ENCODE measurements at places on chromosomes 4 and X.

DNA sequence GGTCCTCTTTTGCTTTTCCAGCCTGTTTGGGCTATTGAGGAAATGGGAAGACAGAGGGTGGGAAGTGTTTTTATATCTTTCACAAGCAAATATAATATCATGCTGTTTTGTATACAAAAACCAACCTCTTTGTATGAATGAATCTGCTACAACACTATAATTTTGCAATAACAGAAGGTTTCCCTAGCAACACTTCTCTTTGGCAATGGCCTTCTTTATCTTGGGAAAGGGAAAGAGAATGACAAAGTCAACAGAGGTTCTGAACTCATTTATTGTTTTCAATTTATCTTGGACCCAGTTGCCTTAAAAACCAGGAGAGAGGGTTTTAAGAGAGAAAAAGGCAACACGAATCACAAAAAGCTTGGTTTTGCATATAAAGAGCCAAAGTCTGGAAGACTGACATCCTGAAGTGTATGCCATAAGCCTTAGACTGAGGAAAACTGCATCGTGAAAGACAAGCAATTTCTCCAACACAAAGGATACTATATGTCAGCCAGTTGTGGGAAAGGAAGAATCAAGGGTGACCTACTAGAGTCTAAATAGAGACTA, 121.8 kb upstream of the FAM241A start:
- DNase-seq = no peak

DNA sequence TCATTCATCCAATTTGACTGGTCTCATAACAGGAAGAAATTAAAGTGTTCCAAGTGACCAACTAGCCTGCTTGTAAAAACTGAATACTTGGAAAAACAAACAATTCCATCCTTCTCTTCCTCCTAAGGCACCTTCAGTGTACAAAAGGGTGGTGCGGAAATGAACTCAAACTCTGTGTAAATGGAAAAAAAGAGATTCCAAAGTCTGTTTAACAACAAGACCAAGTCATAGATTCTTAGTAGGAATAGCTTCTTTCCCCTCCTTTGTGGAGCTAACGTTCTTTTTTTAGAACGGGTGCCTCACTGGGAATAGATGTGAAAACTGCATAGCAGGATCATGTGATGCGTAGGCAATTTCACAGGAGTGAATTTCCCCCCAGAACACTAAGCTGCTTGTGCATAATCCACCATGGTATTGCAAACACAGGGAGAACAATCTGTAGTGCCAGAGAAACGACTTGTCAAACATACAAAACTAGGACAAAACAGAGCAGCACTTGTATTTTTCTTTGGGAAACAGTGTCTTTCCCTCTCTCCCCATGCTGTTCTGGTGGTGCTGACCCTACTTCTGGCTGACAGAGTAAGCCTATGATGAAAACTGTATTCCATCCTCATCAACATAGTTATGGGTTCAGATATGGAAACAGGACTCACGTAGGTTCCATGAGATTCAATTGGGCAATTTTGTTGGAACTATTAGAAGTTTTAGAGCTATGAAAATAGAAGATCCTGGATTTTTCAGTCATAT, 13.2 kb upstream of the SOD3 start:
- DNase-seq = no peak

DNA sequence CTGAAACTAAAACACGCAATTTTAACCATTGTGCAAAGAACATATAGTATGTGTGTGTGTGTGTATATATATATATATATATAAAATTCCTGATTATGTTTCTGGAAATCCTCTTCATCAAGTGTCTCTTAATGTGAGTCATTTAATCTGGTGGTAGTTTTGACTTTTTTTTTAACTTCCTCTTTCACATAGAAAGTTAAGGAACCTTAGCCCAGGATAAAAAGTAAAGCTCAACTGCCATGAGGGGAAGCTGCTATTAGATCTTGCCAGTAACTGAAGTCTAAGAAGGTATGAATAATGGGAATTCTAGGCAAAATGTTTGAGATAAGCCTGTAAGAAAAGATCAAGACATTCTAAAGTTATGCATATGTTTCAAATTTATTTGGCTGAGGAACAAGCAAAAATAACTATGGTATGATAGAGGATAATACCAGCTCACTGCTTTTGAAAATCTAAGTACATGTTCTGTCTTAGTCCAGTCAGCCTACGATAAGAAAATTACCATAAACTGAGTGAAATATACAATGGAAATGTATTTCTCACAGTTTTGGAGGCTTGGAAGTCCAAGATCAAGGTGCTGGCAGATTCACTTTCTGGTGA, 757.0 kb downstream of the TRAM1L1 start:
- DNase-seq = no peak

DNA sequence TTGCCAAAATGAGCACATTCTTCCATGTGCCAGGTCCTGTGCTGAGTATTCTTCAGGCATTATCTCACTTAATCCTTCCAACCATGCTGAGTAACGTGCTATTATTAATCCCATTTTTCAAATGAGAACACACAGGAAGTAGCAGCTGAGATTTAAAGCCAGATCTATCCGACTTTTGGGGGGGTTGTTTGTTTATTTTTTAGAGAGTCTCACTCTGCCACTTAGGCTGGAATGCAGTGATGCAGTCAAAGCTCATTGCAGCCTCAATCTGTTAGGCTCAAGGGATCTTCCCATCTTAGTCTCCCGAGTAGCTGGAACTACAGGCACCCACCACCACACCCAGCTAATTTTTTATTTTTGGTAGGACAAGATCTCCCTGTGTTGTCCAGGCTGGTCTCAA, 55.5 kb upstream of the TRIM2 start:
- no peak for DNase-seq

- DNase-seq = no peak
Observed at GRCh38 chrX:150262456-150262855, 100.7 kb upstream of the MAMLD1 start.

DNA sequence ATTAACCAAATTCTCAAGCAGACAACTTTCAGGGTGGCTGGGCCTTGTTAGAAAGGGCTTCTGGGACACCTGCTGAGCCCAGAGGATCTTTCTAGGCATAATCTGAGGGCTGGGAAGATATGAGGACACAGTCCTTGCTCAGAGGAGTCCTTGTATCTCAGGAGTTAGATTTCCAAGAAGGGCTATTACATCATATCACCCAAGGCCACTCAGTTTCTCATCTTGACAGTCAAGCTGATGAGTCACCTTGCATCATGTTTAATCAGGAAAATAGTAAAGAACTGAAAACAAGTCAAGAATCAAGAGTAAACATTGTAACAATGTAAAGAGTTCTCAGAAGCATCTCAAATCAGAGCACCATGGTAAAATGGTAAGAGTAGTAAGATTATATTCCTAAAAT, 4.0 kb downstream of the PCYT1B start:
- no peak for DNase-seq

DNA sequence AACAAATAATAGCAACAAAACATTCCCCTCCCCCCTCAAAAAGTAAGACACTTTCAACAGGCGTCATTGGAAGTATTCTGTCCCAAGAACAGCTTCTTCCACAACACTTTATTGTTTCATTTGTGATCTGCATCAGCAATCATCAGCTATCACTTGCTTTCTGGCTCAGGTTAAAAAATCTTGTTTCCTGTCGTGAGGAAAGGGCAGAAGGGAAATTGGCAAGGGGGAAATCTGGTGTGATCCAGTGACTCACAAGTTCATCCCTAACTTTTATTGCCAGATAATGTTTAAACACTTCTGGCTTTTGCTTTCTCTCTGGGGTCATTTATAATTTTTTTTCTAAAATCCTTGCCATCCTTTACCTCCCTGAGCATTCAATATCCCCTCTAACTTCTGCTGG, 247.4 kb upstream of the GIMD1 start:
- DNase-seq = no peak
